CD14-positive monocyte (primary cell): ENCODE measurements at places on chromosomes 4 and X. TPM values are rescaled to one million over a fixed set of nuclear protein-coding genes. Genes with fewer than 3 reads are reported as not detected.

Gene GLRB
- not detected for polyA plus RNA-seq

Gene UBE2A
- 91.4 TPM for polyA plus RNA-seq

Gene FGFRL1
- 29.5 and 77.7 TPM in 2 replicates for polyA plus RNA-seq

Gene GAGE12E
- not detected in 2 replicates for polyA plus RNA-seq

Gene LINC00632
- not detected for polyA plus RNA-seq

Gene STBD1
- 0.27 and 0.53 TPM in 2 replicates for polyA plus RNA-seq

Gene PLXNB3
- not detected in 2 replicates for polyA plus RNA-seq

Gene FGF16
- not detected in 2 replicates for polyA plus RNA-seq

DNA sequence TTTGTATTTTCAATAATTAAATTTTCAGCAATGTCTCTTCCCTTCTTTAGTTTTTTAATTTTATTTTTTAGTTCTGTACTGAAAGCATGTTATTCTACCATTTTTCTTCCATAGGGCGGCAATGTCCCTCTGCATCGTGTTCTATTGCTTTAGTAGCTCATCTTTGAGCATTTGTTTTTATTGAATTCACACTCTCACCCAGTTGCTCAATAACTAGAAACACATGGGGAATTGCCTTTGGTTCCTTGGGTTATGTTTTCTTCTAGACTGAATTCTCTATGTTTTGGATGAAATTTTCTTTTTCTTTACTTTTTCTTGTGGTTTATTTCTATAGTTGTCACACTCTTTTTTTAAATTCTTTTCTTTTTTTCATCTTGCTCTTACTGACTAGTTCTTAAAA is 233.8 kb upstream of the LDB2 start:
- no peak for DNase-seq

DNA sequence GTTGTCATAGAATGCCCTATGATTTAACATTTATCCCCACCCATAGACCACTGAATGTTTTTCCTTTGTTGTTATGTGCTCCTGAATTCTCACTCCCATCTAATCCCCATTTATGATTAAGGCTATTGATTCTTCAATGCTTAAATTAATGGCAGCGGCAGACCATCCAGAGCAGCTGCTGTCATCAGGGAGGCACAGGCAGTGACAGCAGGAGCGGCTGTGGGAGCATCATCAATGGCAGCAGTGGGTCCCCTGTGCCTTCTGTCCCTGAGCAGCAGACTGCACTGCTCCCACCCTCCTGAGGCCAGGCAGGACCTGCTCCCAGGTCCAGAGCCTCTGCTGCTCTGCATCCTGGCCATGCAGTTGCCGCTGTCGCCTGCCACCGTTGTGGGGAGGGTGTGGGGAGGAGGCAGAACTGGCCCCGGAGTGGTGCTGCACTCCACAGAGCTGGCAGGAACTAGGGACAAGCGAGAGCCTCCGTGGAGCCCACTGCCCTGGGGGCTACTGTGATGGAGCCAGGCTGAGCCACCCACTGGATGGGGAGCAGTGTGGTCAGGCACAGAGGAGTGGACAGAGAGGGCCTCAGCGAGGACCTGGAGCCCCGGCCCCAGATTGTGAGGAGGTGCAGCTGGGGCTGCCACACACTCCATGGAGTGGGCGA is 29.0 kb downstream of the NAA11 start:
- DNase-seq = no peak

GRCh38 chr4:78560296-78560963 is 8.9 kb downstream of the ANXA3 start:
- no peak for DNase-seq

DNA sequence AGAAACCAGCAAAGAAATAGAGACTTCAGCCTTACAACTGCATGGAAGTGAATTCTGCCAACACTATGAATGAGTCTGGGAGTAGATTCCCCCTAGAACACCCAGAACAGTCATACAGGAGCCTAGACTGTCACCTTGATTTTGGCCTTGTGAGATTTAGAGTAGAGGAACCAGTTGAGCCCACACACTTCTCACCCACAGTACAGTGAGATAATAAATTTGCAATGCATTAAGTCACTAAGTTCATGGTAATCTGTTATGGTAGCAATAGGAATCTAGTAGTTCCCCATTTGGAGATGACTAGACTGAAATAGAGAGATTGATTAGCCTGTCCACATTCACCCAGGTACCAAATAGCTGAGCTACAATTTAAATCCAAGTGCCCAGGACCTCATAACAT is 59.0 kb downstream of the FAM13A start:
- DNase-seq = no peak

GRCh38 chrX:94576367-94577004 is 902.5 kb downstream of the FAM133A start:
- DNase-seq = no peak

- DNase-seq = no peak
Observed at GRCh38 chrX:51332188-51332942, at the start of gene NUDT10. NUDT10 (plus strand) TSS chrX:51332822; CDS start chrX:51332966, 144 bp downstream.

DNA sequence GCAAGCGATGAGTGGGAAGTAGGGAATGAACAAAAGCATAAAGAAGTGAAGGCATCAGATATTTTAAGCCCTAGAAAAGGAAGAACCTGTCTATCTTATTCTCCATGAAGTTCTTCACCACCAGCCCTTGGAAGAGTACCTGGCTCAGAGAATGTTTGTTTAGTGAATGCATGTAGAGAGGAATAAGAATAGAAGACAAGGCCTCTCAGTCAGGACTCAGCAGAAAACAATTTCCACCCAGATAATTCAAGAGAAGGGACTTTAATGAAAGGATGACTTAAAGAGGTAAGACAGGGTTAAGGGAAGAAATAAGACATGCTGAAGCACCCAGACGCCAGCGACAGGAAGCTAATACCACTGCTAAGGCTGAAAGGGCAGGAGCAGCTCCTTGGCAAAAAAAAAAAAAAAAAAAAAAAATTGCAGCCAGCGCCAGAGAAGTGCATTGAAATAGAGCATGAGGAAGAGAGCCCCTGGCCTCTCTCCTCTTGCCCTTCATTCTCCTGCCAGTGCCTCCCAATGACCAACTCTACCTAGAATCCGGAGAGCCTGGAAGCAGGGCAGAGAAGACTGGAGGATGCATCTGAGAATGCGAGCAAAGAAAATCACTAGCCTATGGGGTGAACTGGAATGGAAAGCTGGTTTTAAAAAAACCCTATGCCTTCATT is 47.2 kb upstream of the RASGEF1B start:
- DNase-seq = no peak

DNA sequence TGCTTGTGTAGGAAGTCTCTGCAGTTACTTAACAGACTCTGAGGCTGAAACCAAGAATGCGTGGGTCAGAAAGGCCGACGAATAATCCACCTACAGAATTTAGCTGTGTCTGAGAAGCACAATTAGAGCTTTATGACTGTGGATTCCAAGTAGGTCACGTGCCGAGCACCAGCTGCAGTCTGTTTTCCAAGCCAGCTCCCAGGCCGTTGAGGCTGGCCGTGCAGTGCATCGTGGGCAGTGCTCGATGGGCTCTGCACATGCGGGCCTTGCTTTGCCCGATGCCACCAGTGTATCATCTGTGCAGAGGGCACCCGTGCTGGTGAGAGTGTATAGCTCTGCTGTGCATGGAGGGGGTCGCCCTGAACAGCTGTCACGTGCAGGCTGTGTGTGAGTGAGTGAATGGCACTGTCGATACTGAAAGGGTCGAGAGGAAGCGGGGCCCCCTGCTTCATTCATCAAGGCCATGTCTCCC is 67.5 kb upstream of the CLDN34 start:
- DNase-seq = no peak

GRCh38 chr4:79467246-79467932 is 59.4 kb upstream of the GK2 start:
- no peak for DNase-seq

GRCh38 chr4:4658052-4658451 is 116.2 kb upstream of the STX18 start:
- no peak for DNase-seq

GRCh38 chrX:63350465-63350877 is 661 bp downstream of the SPIN4 start:
- DNase-seq = no peak

DNA sequence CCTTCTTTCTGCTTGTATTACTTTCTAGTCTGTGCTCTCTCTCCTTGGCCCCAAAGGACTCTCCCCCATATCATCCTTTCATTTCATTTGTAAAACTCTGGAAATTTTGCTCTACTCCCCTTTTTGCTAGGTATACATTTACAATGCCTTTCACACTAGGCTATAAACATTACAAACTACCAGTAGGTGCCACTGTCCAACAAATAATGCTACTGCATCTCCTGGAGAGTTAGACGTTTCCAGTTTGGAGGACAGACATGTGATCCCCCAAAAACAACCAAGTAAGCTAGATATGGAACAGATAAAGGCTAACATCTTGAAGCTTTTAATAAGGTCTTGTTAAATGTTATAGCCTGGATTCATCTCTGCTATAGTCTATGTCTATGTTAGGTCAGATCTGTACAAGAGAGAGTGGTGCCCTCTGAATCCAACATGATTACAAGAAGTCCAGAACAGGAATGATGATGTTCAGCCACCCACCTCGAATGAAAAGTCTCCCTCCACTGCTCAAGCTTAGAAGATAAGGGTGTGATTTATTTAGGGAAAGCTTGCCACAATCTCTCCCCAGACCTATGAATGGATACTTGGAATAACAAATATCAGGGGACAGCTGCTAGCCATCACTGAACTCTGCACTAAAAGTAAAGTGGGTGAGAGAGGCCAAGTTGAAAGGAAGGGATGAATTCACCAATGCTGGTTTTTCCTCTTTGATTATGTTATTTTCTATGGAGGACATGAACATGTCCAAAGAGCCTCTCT is 14.3 kb downstream of the CBR4 start:
- DNase-seq = no peak

- DNase-seq = no peak
Observed at GRCh38 chr4:184529283-184529682, 54.9 kb upstream of the IRF2 start.

DNA sequence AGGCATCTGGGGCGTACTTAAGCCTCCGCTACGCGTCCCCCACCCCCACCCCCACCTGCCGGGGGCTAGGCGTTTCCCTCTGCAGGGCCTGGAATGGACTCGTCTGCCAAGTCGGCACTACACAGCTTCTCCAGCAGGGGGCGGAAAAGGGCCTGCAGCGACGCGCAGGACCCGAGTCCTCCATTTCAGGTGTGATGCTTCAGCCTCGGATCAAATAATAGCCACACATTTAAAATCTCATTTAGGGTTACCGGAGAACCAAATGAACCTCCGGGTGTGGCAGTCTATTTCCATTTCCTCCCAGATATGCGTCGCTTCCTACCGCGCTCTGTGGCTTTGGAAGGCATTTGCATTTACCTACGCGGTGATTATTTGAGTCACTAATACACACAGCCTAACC is 2.9 kb downstream of the PAK3 start:
- peak; percentile 10 for DNase-seq

GRCh38 chrX:17986977-17987376 is 125.9 kb upstream of the RAI2 start:
- no peak for DNase-seq

GRCh38 chrX:105191878-105192277 is 28.6 kb downstream of the TEX13A start:
- no peak for DNase-seq
